Bronchial epithelial cell (primary cell): ENCODE measurements at places on chromosomes 6 and 20. TPM values are rescaled to one million over a fixed set of nuclear protein-coding genes. Genes with fewer than 3 reads are reported as not detected.

The EPPIN gene
- total RNA-seq = not detected in 2 replicates

The JPH2 gene
- total RNA-seq = under 0.01 TPM in 2 replicates

The UNC5CL gene
- 0.26 TPM in 2 replicates for total RNA-seq

The HLA-DQB1 gene
- total RNA-seq = 1.4 TPM in 1 of 2 replicates, not detected in the other

The BIRC7 gene
- total RNA-seq = not detected in 2 replicates

The ZNF334 gene
- total RNA-seq = 1.5 and 1.6 TPM in 2 replicates

The LTV1 gene
- total RNA-seq = 15.8 and 17.5 TPM in 2 replicates

The ZNF311 gene
- 3.8 and 3.9 TPM in 2 replicates for total RNA-seq

The TSBP1 gene
- not detected in 2 replicates for total RNA-seq

The TOX2 gene
- not detected in 2 replicates for total RNA-seq

The TREML2 gene
- total RNA-seq = under 0.01 TPM in 1 of 2 replicates, not detected in the other

The BPI gene
- not detected in 2 replicates for total RNA-seq

The CLDN20 gene
- not detected in 2 replicates for total RNA-seq

The DOK5 gene
- total RNA-seq = 0.13 TPM in 1 of 2 replicates, not detected in the other

The RIPPLY2 gene
- total RNA-seq = not detected in 2 replicates

The CMTR1 gene
- 15.8 and 22.1 TPM in 2 replicates for total RNA-seq

The GPX5 gene
- total RNA-seq = not detected in 2 replicates

The POU3F2 gene
- total RNA-seq = not detected in 2 replicates

The ULBP2 gene
- total RNA-seq = 2.4 and 12.2 TPM in 2 replicates

The MUC21 gene
- total RNA-seq = 0.53 and 2.2 TPM in 2 replicates

The LCA5 gene
- total RNA-seq = 2.9 and 3.7 TPM in 2 replicates

The TBP gene
- total RNA-seq = 7.4 and 9.2 TPM in 2 replicates

The ANKS1A gene
- total RNA-seq = 8.8 and 9.5 TPM in 2 replicates
